ENCODE measurements at places on chromosomes 4 and X.

DNA sequence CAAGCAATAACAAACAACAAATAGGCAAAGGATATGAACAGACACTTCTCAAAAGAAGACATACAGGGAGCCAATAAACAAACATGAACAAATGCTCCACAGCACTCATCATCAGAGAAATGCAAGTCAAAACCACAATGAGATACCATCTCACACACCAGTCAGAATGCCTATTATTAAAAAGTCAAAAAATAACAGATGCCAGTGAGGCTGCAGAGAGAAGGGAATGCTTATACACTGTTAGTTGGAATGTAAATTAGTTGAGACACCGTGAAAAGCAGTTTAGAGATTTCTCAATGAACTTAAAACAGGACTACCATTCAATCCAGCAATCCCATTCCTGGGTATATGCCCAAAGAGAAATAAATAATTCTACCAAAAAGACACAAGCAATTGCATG lies 129.8 kb upstream of the MAGEB2 start:
- no peak for DNase-seq

DNA sequence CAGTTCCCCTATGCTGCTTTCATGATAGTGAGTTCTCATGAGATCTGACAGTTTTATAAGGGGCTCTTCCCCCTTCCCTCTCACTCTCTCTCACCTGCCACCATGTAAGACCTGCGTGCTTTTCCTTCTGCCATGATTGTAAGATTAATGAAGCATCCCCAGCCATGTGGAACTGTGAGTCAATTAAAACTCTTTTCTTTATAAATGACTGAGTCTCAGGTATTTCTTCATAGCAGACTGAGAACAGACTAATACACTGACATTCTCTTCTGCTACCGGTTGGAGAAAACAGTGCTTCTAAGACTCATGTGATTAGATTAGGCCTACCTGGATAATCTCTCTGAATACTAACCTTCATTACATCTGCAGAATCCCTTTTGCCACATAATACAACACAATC lies 45.4 kb upstream of the TRPC5OS start:
- no peak for DNase-seq

DNA sequence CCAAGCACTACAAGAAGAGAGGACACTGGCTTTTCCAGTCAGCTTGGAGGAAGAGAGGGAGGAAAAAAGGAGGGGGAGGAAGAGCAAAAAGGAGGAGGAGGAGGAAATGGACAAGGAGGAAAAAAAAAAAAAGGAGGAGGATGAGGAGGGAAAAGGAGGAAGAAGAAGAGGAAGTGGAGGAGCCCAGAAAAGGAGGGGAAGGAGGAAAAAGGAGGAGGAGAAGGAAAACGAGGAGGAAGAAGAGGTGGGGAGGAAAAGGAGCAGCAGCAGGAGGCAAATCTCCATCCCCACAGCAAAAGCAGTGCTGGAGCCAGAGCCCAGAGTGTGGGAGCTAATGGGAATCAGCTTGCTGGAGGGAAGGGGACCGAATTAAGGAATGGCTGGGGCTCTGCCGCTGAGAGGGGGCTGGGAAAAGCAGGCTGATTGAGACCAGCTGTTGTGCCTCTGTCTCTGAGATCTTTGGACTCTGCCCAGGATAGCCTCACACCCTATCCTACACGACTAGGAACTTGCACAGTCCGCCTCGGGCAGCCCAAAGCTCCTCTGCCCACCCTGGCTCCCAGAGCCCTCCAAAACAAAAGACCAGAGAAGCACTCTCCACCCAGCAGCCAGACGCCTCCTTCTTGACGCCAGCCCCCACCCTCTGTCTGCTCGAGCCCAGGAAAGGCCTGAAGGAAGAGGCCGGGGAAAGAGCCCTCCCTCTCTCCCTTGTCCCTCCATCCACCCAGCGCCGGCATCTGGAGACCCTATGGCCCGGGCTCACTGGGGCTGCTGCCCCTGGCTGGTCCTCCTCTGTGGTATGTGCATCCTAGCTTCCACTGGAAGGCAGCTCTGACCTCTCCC lies at the start of gene XPNPEP2:
XPNPEP2 (plus strand) TSS at position 514 of the 843 bp plus-strand sequence; CDS start at position 749, 235 bp downstream.
- no peak for DNase-seq

- no peak for DNase-seq
These were observed 147.7 kb downstream of the DCK start for GRCh38 chr4:71141125-71141524.

- no peak for DNase-seq
These were observed 3.4 kb downstream of the GRID2 start for GRCh38 chr4:92307181-92307580.

GRCh38 chr4:189600718-189601435 lies 339.8 kb upstream of the FRG1 start:
- DNase-seq: no peak

- DNase-seq: no peak
These were observed 118.0 kb upstream of the GPC4 start for GRCh38 chrX:133533249-133533648.

DNA sequence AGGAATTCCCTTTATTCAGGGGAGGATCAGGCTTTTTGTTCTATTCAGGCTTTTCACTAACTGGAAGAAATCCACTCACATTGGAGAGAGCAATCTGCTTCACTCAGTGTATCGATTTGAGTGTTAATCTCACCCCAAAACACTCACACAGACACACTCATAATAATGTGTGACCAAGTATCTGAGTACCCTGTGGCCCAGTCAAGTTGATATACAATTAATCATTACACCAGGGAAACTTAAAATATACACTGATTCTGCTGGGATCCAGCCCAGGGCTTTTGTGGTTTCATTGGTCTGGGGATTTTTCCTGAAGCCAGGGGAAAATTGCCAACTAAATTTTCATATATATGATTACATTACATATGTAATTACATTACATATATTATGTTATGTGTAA lies 44.0 kb upstream of the GATB start:
- DNase-seq: no peak

DNA sequence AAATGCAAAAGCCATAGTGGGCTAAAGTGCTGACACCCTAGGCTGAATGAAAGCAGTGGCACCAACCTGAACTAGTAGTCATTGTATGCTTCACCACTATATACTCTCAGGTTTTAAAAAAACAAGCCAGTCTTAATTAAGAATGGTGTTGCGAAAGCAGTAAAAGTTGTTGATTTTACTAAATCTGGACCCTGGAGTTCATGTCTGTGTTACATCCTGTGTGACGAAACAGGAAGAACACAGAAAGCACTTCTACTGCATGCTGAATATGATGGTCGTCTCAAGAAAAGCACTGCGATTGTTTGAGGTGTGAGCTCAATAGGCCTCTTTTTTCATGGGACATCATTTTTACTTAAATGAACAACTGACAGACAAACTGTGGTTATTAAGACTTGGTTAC lies 24.2 kb upstream of the GDPD2 start:
- no peak for DNase-seq

DNA sequence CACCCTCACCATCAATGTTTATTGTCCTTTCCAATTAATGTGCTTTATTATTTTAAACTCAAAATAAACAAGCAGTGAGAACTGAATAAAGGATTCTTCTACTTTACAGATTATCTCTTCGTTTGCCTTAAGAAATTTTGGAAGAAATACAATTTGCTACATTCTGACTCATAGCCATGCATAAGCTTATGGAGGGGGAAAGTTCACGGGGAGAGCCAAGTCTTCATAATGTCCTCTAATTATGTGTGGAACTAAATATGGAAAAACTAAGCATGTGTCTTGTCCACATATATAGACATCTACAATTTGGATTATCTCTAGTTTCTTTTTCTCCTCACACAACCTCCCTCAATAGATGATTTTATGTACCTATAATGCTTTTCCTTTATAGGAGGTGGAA lies 17.5 kb downstream of the CXCL13 start:
- DNase-seq: no peak
